Activated gamma-delta T cell treated with Interleukin-2 at 50 U/mL for 16 hours (primary cell): ENCODE measurements at places on chromosomes 13 and 19.

DNA sequence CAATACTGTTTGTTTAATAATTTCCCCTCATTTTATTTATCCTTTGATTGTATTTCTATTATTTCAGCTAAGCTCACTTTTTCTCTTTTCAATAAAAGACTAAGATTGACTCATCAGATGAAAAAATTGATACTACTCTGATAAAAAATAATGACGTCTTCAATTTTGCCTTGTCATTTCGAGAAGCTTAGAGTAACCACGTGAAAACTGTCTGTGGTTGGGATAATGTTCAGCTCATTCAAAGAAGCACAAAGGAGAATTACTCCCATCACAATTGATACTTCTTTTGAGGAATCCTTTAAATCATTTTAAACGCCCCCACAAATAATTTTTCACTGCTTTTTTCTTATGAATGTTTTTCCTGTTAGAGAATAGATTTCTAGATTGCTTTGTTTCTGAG lies 318.7 kb upstream of the SLITRK1 start:
- DNase-seq = no peak

DNA sequence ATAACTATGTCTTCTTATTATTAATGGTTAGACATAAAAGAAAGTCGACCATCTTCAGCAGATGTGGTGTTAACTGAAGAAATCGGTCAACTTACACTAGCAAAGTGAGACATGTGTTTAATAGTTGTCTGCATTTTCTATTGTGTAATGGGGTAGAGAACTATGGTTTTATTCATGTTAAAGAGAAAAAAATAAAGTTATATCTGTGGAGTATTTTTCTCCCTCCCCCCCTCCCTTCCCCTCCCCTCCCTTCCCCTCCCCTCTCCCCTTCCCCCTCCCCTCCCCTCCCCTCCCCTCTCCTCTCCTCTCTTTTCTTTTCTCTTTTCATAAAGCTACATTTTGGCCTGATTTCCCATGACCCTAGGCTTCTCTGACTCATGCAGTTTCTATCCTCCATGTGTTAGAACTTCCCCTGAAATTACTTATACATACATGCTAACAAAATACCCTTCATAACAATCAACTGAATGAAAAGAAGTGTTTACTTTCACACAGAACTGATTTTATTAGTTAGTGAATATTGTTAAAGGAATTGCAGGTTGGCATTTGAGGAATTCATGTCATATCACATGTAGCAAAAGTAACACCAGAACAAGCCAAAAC lies 1431.0 kb upstream of the ATXN8OS start:
- no peak for DNase-seq

DNA sequence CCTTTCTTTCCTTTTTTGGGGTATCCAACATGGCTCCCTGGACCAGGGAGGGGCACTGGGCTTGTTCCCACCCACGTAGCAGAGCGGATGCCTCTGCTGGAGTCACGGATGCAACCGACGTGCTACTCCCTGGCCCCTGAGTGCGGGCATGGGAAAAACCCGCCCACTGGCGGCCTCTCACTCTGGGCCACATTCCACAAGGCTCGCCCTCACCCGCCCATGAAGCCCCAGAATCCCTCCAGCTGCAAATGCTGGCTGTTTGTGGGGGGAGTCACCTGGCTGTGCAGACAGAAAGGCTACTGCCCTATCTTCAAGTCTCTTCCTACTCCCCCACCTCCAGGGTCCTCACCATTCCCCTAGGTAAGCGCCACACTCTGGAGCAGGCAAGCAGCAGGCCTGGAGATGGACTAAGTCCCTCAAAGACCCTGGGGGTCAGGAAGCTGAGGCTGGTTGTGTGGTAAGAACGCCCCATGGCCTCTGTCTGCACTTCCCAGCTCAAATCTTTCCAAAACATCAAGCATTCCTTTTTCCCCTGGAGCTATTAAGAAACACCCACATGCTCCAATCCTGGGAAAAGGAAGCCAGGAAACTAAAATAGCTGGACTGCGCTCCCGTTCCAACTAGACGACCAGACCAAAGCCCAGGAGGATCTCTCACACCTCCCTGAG lies 17.9 kb upstream of the EPHX3 start:
- DNase-seq = no peak

DNA sequence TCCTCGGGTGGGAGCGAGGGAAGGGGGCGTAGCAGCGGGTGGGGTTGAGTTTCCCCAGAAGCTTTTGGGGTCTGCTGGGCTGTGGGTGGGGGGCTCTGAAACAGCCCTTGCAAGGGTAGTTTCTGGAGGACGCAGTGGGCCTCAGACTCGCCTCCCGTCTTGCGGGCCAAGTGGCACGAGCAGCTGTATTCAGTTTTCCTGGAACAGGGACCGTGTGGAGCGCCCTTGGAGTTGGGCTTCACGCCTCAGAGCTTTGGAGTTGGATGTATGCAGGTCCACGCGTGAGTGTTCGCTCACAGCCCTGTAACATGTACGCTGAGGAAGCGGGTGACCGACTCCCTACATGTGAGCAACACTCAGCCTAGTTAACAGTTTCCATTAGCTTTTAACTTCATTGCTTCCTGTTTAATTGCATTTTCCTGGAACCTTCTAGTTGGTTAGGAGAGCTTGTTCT lies 603 bp downstream of the TM9SF2 start:
- no peak for DNase-seq

- DNase-seq = no peak
These were observed 7.3 kb upstream of the CEACAM6 start for GRCh38 chr19:41748012-41748411.

DNA sequence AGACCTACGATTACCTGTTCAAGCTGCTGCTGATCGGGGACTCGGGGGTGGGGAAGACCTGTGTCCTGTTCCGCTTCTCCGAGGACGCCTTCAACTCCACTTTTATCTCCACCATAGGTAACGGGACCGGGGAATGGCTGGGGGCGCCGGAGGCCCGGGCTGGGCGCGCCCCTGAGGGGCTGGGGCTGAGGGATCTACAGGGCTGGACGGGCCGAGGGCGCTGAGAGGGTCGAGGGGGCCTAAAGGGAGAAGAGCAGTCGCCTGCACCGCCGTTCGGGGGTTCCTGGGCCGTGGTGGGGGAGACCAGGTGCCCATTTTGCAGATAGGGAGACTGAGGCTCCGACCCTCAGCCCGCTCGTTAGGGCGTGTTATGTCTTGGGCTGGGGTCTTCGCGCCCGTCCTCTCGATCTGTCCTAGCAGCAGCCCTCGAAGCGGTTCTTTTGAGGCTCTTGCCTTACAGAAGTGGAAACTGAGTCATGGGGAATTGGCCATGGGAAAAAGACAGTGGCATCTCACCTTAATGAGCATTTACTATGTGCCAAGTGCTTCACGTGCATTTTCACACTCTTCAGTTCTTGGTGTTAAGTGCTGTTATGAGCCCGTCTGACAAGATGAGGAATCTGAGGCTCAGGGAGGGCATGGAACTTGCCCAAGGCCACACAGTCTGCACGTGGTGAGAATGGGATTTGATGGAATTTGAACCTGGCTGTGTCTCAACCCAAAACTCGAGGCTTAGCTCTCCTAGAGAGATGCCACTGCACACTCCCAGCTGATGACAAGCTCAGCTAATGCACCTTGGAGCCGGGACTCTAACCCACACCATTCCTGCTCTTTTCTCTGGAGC lies 442 bp downstream of the RAB8A start:
- no peak for DNase-seq

DNA sequence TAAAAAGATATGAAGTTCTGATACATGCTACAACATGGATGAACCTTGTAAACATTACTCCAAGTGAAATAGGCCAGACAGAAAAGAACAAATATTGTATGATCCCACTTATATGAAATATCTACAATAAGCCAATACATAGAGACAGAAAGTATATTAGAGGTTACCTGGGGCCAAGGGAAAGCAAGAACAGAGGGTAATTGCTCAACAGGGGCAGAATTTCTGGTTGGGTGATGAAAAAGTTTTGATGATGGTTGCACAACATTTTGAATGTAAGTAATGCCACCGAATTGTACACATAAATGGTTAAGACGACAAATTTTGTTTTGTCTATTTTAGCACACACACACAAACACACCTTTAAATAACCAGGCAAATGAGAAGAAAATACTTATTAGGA lies 268.4 kb downstream of the FOXO1 start:
- no peak for DNase-seq

DNA sequence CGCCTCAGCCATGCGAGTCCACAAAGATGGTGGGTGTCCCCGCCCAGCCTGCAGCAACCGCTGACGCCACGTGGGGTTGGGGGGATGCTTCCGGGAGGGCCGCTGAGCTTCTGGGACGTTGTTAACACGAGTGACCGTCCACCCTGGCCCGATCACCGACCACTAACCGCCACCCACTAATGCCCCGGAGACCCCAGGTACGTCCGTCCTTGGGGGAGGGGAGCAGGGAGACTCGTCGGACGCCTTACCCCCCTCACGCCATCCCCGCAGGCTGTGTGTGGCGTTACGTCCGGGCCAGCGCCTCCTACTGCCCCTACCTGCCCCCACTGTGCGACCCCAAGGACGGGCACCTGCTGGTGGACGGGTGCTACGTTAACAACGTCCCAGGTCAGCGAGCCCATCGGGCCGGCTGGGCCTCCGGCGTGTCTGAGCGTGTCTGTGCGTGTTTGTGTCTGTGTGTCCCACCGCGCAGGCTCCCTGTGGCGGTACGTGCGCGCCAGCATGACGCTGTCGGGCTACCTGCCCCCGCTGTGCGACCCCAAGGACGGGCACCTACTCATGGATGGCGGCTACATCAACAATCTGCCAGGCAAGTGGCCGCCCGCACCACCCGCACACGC lies 21.3 kb downstream of the PNPLA6 start:
- no peak for DNase-seq

DNA sequence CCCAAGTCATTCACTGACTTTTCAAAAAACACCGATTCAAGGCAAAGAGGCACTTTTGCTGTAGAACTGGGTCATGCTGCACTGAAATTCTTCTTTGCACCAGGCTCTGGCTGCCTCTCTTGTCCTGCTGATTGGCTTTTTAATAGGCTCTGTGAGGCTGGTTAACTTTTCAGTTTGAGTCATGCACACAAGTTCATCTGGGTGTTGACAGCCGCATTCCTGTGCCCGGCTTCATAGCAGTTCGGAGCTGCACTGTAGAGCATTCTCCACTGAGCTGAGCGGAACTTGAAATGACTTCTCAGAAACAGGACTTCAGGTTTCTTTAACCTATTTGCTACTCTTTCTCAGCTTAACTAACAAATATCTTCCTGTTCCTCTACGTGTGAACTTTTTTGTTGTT lies 978.3 kb downstream of the UQCRFS1 start:
- no peak for DNase-seq

GRCh38 chr19:46489445-46490272 lies 6.0 kb downstream of the PNMA8B start:
- DNase-seq = no peak

- no peak for DNase-seq
These were observed 28.7 kb downstream of the LATS2 start for GRCh38 chr13:21032656-21033055.

- no peak for DNase-seq
These were observed 397.5 kb downstream of the DIAPH3 start for GRCh38 chr13:59766236-59766635.

- no peak for DNase-seq
These were observed 49.3 kb downstream of the NDFIP2 start for GRCh38 chr13:79530270-79530669.

GRCh38 chr19:44840811-44841210 lies 5.3 kb upstream of the NECTIN2 start:
- no peak for DNase-seq

GRCh38 chr19:13127051-13127450 lies 9.0 kb downstream of the NACC1 start:
- no peak for DNase-seq
